CD4-positive, alpha-beta T cell (primary cell): ENCODE measurements at places on chromosomes 13 and 19. TPM values are rescaled to one million over a fixed set of nuclear protein-coding genes. Genes with fewer than 3 reads are reported as not detected.

The ANKLE1 gene
- total RNA-seq: 1.9 TPM

The CLEC17A gene
- total RNA-seq: not detected

The SHISA2 gene
- total RNA-seq: 0.92 TPM

The KCNJ14 gene
- total RNA-seq: 2.0 TPM

The ZNF132 gene
- 1.4 TPM for total RNA-seq

The DHDH gene
- 1.1 TPM for total RNA-seq

The PPFIA3 gene
- total RNA-seq: 2.0 TPM

The CBLC gene
- total RNA-seq: not detected

The ZNF90 gene
- total RNA-seq: 3.7 TPM

The KANK2 gene
- not detected for total RNA-seq

The CLC gene
- not detected for total RNA-seq

The ZNF681 gene
- total RNA-seq: 1.6 TPM

- peak overlapping the region; percentile 34 for H3K27ac ChIP-seq
- H3K4me1 ChIP-seq: peaks cover 21% of the 10 kb centered on the region
- peaks cover 48% of the 10 kb centered on the region for H3K36me3 ChIP-seq
- no peaks in the 10 kb centered on the region for H3K27me3 ChIP-seq
Measured at GRCh38 chr19:50377051-50377461, 799 bp downstream of the NR1H2 start.

DNA sequence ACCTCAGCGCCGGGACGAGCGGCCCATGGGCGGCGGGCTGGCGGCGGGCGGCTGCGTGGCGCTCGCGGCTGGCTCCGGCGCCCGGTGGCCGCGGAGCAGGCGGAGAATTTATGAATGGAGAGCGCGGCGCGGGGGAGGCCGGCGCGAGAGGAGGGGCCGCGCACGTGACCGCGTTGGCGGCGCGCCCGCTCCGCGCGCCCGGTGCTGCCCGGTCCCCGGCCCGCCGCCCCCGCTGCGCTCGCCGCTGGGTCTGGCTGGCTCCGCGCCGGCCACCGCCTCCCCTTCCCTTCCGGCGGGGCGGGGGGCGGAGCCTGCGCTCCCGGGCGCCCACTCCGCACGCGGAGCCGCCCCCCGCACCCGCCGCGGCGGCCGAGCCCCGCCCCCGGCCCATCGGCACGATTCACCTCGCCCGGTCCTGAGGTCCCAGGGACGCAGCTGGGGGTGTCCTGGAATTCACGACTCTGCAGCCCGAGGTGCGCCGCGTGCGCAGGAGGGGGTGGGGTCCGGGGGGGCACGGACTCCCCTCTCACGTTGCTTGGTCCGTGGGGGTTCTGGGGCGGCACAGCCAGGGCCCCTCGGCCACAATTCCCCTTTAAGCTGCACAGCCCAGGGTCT is at the start of gene CBARP:
Gene CBARP, minus strand, starts transcription at position 252 of the 615 bp plus-strand sequence. CDS start 1,905 bp downstream, outside the sequence.
- H3K4me3 ChIP-seq: peak within 1 kb of the TSS; percentile 16
- DNase-seq: no peak
- no peaks in the 10 kb centered on the region for H3K36me3 ChIP-seq
- peaks cover 6% of the 10 kb centered on the region for H3K27me3 ChIP-seq
- H3K27ac ChIP-seq: no peak within 1 kb of the TSS
- peaks cover 55% of the 10 kb centered on the region for H3K4me1 ChIP-seq

GRCh38 chr13:37788346-37788745 is 81.2 kb downstream of the TRPC4 start:
- H3K27me3 ChIP-seq: no peaks in the 10 kb centered on the region
- H3K4me3 ChIP-seq: no peak overlapping the region
- no peaks in the 10 kb centered on the region for H3K36me3 ChIP-seq

- no peak overlapping the region for H3K4me3 ChIP-seq
- H3K27ac ChIP-seq: no peak overlapping the region
- H3K36me3 ChIP-seq: no peaks in the 10 kb centered on the region
- H3K27me3 ChIP-seq: no peaks in the 10 kb centered on the region
- DNase-seq: no peak
Measured at GRCh38 chr13:113151745-113152690, 6.4 kb upstream of the PROZ start.

DNA sequence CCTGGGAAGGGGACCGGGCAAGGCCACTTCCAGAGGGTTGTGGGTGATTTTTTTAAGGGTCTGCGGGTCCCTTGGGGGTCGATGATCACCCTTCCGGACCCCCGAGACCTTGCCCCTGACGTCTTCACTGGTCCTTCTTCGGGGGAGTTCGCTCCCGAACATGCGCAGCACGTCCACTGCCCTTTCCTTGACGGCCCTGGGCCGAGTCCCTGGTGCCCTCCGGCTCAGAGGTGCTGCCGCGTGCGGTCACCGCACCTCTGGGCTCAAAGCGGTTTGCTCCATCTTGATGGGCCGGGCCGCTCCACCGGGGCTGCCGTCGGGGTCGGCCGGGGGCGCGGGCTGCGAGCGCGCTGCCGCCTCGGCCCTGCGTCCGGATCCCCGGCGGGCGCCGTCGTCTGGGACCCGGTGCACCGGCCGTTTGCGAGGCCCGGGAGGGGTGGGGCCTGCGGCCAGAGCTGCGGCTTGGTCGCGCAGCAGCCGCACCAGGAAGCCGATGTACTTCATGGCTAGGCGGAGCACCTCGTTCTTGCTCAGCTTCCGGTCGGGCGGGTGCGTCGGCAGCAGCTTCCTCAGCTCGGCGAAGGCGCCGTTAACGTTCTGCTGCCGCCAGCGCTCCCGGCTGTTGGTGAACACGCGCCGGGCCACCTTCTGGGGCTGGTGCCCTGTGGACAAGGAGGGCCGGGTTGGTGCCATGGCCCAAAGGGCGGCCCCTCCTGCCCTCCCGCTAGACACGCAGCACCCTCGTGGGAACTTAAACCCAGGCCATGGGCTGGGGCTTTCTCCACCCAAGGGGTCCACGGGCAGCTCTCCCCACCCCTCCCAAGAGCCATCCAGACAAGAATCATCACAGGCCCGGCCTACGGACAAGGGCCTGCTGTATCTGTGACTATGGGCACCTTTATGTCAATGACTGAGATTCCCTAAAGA is 3.3 kb downstream of the LYL1 start:
- peak; percentile 68 for DNase-seq
- H3K4me3 ChIP-seq: peak overlapping the region; percentile 59
- peak overlapping the region; percentile 89 for H3K27ac ChIP-seq
- H3K4me1 ChIP-seq: peaks cover 99% of the 10 kb centered on the region
- H3K27me3 ChIP-seq: peaks cover 23% of the 10 kb centered on the region

GRCh38 chr19:2869618-2870017 is 2.5 kb downstream of the ZNF556 start:
- DNase-seq: no peak
- no peak overlapping the region for H3K27ac ChIP-seq
- peaks cover 2% of the 10 kb centered on the region for H3K4me1 ChIP-seq
- no peaks in the 10 kb centered on the region for H3K27me3 ChIP-seq
- H3K4me3 ChIP-seq: no peak overlapping the region

GRCh38 chr19:30564551-30565011 is 192.4 kb downstream of the ZNF536 start:
- no peak overlapping the region for H3K27ac ChIP-seq
- H3K4me3 ChIP-seq: no peak overlapping the region
- no peaks in the 10 kb centered on the region for H3K36me3 ChIP-seq
- no peaks in the 10 kb centered on the region for H3K27me3 ChIP-seq

GRCh38 chr19:38395381-38396114 is 7.1 kb downstream of the SPRED3 start:
- peak; percentile 40 for DNase-seq
- peak overlapping the region; percentile 44 for H3K4me3 ChIP-seq
- H3K4me1 ChIP-seq: peaks cover 19% of the 10 kb centered on the region
- H3K36me3 ChIP-seq: no peaks in the 10 kb centered on the region
- H3K27ac ChIP-seq: no peak overlapping the region
- no peaks in the 10 kb centered on the region for H3K27me3 ChIP-seq

DNA sequence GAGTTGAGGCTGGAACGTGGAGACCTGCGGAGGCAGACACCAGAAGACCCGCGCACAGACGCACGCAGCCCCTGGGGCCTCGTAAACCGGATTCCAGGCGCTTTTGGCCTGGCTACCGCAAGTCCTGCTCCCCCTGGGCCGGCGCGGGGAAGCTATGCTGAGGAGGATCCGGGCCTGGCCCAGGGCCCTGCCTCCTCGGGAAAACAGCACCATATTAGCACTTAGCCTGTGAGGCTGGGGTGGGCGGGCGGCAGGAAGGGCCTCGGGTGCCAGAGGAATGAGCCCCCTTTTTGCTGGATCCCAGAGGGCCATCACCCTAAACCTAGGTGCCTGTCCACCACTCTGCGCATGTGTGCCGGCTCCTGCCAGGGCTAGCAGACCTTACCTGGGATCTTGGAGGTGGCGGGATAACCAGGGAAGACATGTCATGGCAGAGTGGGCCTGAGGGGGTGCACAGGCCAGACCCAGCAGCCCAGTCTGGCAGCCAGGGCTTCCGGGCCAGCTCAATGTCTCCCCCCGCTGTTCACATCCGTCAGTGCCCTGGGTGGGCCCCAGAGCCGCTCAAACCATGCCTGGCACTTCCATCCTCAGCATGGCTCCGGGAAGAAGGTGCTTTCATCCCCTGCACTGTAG is 7.3 kb downstream of the ELOF1 start:
- no peak overlapping the region for H3K4me3 ChIP-seq
- H3K27me3 ChIP-seq: no peaks in the 10 kb centered on the region
- peaks cover 11% of the 10 kb centered on the region for H3K4me1 ChIP-seq

- H3K36me3 ChIP-seq: no peaks in the 10 kb centered on the region
- no peaks in the 10 kb centered on the region for H3K27me3 ChIP-seq
- no peak overlapping the region for H3K4me3 ChIP-seq
- no peak overlapping the region for H3K27ac ChIP-seq
- H3K4me1 ChIP-seq: no peaks in the 10 kb centered on the region
Measured at GRCh38 chr13:26037302-26037701, 14.5 kb downstream of the SHISA2 start.

DNA sequence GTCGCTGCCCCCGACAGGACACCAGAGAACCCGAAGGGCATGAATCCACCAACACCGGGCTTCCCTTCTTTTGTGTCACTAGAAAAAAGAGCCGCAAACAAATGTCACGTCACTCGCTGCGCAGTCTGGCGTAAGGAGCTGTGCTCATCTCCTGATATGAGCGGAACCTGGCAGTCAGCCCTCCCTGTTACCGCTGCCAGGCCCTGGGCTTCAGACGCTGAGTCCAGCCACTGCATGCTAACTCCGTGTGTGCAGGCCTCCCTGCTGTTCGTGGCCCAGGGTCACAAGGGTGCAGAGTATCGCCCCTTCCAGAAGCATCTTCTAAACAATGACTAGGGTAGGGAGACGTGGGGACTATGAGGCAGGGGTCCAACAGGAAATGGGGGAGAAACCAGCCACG is 71.3 kb downstream of the SLC7A1 start:
- H3K4me1 ChIP-seq: no peaks in the 10 kb centered on the region
- no peak overlapping the region for H3K4me3 ChIP-seq
- no peaks in the 10 kb centered on the region for H3K27me3 ChIP-seq
- DNase-seq: no peak

DNA sequence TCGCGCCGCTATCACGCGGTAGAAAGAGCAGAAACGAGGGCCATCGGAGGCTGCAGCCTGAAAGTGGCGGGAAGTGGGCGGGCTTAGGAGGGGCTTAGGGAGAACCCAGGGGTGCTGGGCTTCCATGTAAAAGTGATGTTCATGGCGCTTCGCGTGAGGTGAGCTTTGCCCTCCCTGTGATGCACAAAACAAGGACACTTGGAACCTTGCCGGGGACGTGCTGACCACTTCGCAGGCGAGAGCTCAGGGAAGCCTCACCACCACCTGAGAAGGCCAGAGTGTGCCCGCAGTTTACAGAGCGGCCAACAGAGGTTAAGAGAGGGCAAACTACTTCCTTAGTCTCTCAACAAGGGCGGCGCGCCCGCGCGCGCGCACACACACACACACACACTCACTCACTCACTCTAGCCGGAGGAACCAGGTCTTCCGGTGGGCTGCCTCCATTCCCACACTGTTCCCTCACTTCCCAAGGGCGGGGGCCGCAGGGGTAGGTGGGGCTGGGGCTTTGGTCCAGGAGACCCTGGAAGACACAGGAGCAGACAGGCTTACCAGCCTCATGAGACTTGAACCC is 651 bp downstream of the GAPDHS start:
- H3K27me3 ChIP-seq: peaks cover 5% of the 10 kb centered on the region
- peaks cover 14% of the 10 kb centered on the region for H3K4me1 ChIP-seq
- DNase-seq: peak; percentile 30
- H3K4me3 ChIP-seq: peak overlapping the region; percentile 42
- no peak overlapping the region for H3K27ac ChIP-seq
- no peaks in the 10 kb centered on the region for H3K36me3 ChIP-seq

DNA sequence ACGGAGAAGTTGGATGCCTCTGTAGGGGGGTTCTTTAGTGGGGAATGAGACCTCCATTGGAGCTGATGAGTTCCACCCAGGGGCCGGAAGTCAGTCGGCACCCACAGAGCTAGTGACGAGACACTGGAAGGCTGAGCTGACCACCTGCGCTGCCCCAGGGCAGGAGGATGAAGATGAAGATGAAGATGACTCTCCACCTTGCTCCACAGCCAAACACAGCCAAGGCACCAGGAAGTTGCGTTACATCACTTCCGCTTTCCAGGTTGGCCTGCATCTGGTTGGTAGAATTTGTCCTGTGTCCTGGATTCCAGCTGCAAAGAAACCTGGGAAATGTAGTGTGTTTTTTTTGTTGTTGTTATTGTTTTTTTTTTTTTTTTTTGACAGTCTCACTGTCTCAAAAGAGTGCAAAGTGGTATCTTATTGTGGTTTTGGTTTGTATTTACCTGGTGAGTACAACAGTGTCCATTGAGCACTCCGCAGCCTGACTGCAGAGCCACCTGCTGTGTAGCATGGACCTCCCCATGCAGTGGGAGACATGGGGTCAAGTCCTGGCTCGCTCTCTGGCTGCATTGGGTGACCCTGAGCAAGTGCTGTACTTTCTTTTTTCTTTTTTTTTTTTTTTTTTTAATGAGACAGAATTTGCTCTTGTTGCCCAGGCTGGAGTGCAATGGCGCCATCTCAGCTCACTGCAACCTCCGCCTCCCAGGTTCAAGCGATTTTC is 1.9 kb downstream of the TBC1D17 start:
- no peak for DNase-seq
- H3K27me3 ChIP-seq: no peaks in the 10 kb centered on the region
- peaks cover 58% of the 10 kb centered on the region for H3K36me3 ChIP-seq
- H3K4me1 ChIP-seq: peaks cover 32% of the 10 kb centered on the region
- H3K27ac ChIP-seq: no peak overlapping the region

- H3K27ac ChIP-seq: no peak overlapping the region
- DNase-seq: no peak
- H3K4me3 ChIP-seq: no peak overlapping the region
- H3K36me3 ChIP-seq: no peaks in the 10 kb centered on the region
- no peaks in the 10 kb centered on the region for H3K4me1 ChIP-seq
Measured at GRCh38 chr13:77952737-77953136, 34.1 kb upstream of the EDNRB start.

DNA sequence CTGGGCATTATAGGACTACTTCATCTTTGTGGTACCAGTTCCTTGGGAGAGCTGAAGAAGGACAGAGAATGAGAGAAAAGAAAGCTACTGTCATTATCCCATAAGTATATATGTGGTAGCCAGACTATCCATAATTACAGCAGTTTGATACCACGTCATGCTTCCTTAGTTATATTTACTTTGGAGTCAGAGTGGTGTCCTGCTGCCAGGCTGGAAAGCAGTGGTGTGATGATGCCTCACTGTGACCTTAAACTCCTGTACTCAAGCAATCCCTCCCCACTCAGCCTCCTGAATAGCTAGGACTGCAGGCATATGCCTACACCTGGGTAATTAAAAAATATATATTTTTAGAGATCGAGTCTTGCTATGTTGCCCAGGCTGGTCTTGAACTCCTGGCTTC is 57.8 kb downstream of the WTIP start:
- no peaks in the 10 kb centered on the region for H3K36me3 ChIP-seq
- H3K27ac ChIP-seq: no peak overlapping the region
- peaks cover 2% of the 10 kb centered on the region for H3K27me3 ChIP-seq
- H3K4me1 ChIP-seq: no peaks in the 10 kb centered on the region
